ENCODE measurements at places on chromosomes 11 and 22.

DNA sequence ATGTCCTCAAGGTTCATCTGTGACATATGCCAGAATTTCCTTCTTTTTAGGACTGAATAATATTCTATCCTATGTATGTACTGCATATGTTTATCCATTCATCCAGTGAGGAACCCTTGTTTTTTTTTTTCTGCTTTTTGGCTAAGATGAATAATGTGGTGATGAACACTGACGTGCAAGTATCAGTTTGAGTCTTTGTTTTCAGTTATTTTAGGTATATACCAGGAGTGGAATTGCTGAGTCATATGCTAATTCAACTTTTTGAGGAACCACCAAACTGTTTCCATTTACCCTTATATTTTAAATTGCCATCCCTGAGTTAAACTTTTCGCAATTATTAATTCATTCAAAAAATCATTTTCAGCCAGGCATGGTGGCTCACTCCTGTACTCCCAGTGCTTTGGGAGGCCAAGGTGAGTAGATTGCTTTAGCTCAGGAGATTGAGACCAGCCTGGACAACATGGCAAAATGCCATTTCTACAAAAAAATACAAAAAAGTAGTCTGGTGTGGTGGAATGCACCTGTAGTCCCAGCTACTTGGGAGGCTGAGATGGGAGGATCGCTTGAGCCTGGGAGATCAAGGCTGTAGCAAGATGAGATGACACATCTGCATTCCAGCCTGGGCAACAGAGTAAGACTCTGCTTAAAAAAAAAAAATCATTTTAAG is 64.2 kb downstream of the MICAL2 start:
- DNase-seq: no peak

GRCh38 chr11:72985645-72986044 is 156.5 kb downstream of the FCHSD2 start:
- no peak for DNase-seq

- no peak for DNase-seq
Measured at GRCh38 chr11:59787816-59788215, 22.8 kb downstream of the MRPL16 start.

- DNase-seq: no peak
Measured at GRCh38 chr22:48276994-48277867, 1514.8 kb downstream of the TBC1D22A start.

- no peak for DNase-seq
Measured at GRCh38 chr22:24161485-24161884, 19.8 kb upstream of the SUSD2 start.

GRCh38 chr11:132208477-132209055 is 838.2 kb downstream of the NTM start:
- no peak for DNase-seq

DNA sequence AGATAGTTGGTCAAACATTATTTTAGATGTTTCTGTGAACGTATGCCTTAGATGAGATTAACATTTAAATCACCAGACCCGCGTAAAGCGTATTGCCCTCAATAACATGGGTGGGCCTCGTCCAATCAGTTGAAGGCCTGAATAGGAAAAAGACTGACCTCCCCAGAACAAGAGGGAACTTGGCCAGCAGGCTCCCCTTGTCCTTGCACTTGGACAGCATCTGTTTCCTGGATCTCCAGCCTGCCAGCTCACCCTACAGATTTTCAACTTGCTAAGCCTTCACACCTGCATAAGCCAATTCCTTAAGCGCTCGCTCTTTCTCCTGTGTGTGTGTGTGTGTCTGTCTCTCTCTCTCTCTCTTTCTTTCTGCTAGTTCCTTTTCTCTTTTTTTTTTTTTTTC is 8.2 kb downstream of the TOM1 start:
- no peak for DNase-seq

DNA sequence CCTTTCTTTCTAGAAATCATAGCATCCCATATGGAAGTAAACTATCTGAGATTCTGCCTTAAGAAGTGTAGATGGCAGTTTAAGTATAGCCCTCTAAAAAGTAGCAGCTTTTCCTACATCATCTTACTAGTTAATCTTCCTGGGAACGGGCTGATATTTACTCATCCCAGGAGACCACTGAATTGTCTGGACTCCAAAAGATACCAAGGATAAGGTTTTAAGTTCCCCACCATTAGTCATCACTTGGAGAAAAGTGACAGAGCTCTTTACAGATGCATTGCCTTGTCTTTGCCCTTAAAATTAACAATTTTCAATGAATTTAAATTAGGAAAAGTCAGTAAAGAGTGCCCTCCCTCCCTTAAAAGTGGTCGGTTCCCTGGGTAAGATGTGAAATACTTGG is 129.5 kb downstream of the MAML2 start:
- DNase-seq: no peak

DNA sequence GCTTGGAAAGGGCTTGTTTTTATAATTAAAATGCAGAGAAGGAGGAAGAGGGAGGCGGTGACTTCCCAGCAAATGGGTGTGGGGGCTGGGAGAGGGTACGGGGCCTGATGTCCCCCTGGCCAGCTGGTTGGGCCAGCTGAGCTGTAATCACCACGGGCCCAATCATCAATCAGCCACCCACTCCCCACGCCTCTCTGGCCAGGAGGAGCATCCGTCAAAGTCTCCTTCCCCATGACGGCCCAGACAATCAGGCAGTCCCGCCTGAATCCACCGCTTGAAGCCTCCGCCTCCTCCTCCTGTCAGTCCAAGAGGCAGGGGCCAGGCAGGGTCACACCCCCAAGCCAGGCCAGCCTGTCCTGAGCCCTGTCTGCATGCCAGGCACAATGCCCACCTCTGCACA is 13.3 kb upstream of the CABP7 start:
- DNase-seq: no peak

DNA sequence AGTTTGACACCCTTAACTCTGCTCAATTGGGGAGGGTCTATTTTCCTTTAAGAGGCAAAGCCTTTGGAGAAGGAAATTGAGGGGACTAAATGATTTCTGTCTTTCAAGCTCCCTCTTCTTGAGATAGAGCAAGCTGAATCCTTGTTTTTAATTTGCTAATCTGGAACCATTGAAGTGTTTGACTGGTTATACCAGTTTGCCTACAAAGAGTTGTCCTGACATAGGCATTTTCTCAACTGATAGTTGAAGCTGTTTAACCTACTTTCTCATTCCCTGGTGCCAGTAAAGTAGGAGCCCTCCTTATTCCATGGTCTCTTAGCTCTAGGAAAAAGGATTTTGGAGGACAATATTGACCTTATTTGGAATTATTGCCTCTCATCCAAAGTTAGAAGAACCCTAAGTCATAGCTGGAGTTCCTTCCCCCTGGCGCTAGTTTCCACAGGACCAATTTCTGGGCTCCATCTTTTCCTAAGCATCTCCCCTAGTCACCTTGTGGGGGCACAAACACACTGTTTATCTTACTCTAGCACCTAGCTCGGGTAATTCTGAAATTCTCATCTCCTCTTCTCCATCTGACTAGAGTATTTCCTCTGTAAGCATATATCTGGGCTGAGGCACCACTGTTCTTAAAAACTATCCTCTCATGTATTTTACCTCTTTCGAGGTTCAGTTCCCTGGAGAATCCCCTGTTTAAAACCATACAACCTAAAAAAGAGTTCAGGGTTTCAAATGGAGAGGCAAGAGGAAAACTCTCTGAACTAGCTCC is 7.4 kb downstream of the ZDHHC5 start:
- no peak for DNase-seq

DNA sequence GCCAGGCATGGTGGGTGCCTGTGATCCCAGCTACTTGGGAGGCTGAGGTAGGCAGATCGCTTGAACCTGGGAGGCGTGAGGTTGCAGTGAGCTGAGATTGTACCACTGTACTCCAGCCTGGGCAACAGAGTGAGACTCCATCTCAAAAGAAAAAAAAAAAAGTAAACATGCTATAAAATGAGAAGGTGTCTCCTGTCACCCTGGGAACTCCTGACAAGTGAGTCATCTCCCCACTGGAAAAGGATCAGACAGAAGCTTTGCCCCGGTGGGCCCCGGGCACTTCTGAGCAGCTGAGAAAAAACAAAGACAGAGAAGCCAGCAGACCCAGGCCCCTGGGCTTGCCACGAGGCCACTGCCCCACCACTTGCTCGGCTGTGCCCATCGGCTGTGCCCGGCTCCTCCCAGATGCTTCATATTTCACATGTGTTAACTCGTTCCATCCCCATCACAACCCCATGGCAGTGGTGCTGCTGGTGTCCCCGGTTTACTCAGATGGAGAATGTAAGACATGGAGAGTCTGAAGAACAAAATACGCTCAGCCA is 22.3 kb downstream of the TTLL1 start:
- DNase-seq: no peak

- no peak for DNase-seq
Measured at GRCh38 chr11:83583757-83584366, 297.7 kb upstream of the CCDC90B start.

GRCh38 chr11:36142439-36142838 is 146.8 kb downstream of the COMMD9 start:
- no peak for DNase-seq
